ENCODE measurements at places on chromosomes 12 and 14.

- DNase-seq: no peak
Observed at GRCh38 chr12:91127306-91127705, 16.0 kb upstream of the LUM start.

- no peak for DNase-seq
Observed at GRCh38 chr14:94021416-94022157, 4.6 kb upstream of the OTUB2 start.

DNA sequence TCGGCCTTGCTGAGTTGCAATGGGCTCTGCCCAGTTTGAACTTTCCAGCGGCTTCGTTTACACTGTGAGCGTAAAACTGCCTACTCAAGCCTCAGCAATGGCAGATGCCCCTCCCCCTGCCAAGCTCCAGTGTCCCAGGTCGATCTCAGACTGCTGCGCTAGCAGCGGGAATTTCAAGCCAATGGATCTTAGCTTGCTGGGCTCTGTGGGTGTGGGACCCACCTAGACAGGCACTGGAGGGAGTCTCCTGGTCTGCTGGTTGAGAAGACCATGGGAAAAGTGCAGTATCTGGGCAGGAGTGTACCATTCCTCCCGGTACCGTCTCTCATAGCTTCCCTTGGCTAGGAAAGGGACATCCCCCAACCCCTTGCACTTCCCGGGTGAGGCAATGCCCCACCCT is 88.2 kb downstream of the KLHL28 start:
- DNase-seq: no peak

DNA sequence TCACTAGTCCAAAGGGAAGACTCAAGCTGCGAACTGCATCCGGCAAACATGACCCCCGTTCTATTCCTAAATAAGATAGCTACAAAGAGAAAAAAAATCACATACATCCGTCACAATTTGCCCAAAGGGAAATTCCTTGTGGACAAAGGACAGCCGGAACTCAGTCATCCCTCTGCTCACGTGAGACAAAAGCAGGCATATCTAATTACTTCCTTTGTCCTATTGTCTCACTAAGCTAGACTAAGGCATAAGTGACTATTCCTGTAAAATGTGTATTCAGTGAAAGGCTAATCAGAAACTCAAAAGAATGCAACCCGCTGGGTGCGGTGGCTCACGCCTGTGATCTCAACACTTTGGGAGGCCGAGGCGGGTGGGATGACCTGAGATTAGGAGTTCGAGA is 27.2 kb upstream of the NINJ2 start:
- no peak for DNase-seq

GRCh38 chr12:131123817-131124216 is 170.1 kb downstream of the ADGRD1 start:
- DNase-seq: no peak

Data from right lung (tissue), 10 donors.